ENCODE measurements at places on chromosomes 13 and 19. TPM values are rescaled to one million over a fixed set of nuclear protein-coding genes. Genes with fewer than 3 reads are reported as not detected.

DNA sequence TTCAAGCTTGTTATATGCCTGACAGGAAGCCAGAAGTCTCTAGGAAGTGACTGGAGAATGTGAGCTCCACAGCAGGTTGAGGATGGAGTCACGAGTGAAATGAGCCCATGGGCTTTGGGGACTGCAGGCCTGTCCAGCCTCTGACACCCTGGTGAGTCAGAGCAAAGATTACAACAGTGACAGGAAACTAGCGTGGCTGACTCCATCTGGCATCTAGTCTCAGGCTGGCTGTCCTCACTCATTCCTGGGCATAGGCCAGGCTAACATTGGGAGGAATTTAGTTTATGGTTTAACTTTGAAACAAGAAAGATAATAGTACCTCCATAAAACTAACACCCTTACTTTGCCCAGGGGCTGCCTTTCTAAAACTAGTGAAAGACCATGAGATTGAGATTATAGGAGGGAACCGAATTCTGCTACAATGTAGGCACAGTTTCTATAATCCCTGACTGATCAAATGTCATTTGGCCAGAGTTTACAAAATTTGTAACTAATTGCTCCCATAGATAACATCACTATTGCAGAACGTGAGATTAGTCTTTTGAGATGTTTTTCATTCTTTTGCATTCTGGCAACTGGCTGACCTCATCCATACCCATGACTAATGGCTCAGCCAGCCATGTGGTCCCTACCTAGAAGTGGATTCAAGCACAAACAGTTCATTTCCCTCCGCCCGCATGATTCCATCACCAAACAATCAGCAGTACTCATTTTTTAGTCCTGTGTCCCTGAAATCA is 28.4 kb downstream of the PSG1 start:
- DNase-seq, result no peak

- DNase-seq, result no peak
Observed at GRCh38 chr13:90420683-90421082, 926.8 kb upstream of the MIR17HG start.

GRCh38 chr19:35090506-35091214 is 25.0 kb upstream of the FXYD3 start:
- no peak for DNase-seq

DNA sequence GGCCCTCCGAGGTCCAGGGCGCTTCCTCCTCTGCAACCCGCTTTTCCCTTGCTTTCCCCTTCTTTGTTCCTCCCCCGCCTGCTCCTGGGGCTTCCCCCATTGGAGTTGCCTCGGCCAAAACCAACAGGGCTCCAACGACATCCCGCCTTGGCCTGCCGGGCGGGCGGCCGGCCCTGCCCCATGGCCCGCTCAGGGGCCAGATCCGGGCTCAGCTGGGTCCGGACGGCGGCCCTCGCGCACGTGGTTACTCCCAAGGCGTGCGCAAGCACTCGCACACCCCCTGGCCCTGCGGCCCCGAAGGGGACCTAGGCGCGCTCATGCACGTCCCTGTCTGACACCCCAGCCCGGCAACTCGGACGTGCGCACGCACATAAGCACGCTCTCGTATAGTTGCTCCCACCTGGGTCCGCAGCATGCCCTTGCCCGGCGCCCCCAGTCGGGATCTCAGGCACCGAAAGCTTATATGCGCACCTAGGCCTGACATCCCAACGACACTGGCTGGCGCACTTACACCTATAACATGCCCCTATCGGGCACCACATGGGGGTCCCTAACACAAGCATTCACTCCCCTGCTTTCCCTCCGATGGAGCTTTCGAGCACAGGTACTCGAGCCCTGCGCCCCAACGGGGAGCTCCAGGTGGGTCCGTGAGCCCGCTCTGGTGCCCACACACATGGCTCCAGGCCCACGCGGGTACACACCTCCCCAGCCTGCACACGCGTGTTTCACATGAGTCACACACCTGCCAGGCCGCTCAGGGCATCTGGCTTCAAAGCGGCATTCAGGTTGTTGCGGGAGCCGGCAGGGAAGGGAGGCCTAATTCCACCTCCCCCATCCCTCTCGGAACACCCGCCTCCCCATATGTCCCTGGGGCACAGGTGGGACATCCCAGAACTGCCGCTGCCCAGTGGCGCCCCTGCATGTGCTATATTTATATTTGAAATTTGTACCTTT is 15.0 kb downstream of the NFIX start:
- no peak for DNase-seq

DNA sequence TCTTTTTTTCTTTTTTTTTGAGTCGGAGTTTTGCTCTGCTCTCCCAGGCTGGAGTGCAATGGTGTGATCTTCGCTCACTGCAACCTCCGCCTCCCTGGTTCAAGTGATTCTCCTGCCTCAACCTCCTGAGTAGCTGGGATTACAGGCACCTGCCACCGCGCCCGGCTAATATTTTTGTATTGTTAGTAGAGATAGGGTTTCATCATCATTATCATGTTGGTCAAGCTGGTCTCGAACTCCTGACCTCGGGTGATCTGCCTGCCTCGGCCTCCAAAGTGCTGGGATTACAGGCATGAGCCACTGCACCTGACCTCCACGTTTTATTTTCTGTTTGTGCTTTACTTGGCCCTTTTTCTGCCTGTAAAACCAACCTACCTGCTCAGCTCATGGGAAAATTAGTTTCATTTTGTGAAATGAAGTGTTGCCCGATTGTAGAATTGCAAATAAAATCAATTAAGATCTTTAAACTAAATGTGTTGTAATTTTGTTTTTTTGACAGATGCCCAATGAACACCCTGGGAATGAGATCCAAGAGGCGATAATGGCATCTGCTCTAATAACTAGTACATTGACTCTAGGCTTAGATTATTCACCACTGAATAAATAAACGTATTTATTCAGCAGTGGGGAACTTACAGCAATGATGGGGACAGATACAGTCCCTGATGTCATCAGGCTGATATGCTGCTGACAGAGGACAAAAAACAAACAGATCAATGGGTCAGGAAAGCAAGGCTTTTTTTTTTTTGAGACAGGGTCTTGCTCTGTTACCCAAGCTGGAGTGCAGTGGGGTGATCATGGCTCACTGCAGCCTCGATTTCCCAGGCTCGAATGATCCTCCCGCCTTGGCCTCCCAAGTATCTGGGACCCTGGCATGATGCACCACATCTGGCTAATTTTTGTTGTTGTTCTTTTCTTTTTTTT is 2.2 kb upstream of the RAB11B start:
- no peak for DNase-seq

The ZNF575 gene
- 1.8 TPM for total RNA-seq

The NPAS1 gene
- total RNA-seq, result not detected

DNA sequence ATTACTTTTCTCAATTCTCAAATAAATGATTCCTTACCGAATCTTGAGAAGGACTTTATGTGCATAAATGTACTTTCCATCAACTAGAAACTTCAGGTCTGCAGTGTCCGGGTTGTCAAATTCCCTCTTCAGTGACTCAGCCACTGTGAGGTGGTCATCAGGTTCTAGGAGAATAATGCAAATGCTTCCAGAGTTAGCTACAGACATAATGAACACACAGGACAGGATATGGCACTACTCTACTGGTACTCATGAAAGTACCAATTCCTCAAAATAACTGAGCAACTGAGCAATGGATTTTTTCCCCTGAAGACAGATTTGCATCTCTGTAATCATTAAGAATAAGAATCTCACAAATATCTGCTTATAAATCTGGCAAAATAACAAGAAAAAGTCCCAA is 31.2 kb downstream of the RCBTB2 start:
- DNase-seq, result no peak

The ZNF121 gene
- 20.7 TPM for total RNA-seq

The DKKL1 gene
- not detected for total RNA-seq

The PABPC3 gene
- 0.05 TPM for total RNA-seq

DNA sequence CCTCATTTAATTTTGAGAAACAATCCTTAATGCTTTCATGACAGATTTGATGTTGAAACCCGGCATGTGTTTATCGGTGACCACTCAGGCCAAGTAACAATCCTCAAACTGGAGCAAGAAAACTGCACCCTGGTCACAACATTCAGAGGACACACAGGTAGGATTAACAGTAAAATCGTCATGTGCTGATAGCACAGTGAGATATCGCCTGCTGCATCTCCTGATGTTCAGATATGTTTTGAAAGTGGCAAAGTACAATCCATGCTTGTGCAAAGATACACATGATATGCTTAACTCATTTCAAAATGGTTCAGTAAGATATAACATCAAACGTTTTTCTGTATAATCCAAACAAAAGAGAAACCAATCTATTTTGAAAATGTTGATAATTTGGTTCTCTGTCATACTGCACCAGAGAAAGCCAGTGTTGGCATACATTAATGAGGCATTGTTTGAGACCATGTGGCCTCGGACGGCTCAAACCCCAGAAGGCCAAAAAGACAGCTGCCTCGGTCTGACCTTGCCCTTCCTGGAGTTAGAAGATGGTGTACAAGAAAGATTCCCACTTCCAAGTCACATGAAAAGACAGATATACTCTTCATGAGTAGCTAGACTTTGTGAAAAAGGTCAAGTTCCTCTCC is 76.2 kb downstream of the DHRS12 start:
- no peak for DNase-seq

The GFY gene
- not detected for total RNA-seq

The SLAIN1 gene
- 4.6 TPM for total RNA-seq

DNA sequence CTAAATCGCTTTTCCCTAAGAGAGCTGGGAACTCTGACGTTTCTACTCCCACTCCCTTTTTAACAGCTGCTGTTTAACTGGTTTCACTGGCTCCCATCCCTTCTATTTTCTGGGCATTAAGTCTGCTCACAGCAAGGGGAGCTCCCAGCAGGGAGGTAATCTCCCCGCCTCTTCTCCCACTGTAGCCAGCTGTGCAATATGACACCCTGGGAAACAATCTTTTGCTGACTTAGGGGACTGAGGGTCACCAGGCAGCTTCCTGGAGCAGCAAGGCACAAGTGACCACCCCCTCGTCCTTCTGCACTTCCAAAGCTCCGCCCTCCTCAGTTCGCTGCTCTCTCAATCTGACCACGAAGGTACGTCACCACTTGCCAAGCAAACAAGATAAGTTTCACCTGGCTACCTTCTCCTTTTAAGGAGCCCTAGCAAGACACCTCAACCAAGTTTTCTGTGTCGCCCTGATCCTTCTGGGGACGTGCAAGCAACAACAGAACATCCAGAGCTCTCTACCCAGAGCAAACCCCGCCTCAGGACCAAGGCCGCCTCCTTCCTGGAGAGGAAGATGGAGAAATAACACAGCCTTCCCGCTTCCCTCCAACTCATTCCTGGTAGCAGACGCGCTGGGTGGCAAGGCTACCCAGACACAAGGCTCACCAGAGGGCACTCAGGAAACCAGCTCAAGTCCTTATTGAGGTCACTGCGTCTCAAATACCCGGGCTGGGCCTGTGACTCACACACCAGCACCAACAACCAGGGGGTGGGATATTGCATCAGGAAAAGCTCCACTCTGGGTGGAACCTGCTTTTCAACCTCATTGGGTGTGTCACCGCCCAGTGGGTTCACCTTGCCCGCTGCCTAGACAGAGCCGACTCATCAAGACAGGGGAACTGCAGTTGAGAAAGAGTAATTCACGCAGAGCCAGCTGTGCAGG is 92.4 kb downstream of the STK24 start:
- peak; percentile 82 for DNase-seq
